Stimulated activated CD4-positive, alpha-beta T cell treated with anti-CD3 and anti-CD28 coated beads, Interleukin-12 subunit alpha, Interleukin-12 subunit beta, amount 100 ng/mL, for 4 hours (primary cell): ENCODE measurements at places on chromosomes 12 and 14.

DNA sequence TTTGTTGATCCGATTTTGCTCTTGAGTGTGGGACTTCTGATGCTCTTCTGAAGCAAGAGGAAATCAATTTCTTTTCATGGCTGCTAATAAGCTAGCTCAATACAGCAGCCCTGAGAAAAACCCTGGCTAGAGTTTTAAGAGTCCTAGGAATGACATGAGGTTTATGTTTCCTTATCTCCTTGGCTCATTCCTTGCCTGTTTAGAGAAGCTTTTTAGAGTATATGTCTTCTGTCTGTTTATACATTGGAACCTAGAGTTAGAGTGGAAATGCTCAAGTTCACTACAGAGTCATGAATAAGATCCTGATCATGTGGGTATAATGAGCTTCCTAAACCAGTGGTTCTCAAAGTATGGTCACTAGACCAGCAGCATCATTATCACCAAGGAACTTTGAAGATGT is 34.5 kb downstream of the SMOC1 start:
- no peak for DNase-seq

- no peak for DNase-seq
Observed at GRCh38 chr12:19158923-19159322, 29.4 kb downstream of the PLEKHA5 start.

- DNase-seq: no peak
Observed at GRCh38 chr14:80587096-80587724, 354.3 kb downstream of the CEP128 start.

DNA sequence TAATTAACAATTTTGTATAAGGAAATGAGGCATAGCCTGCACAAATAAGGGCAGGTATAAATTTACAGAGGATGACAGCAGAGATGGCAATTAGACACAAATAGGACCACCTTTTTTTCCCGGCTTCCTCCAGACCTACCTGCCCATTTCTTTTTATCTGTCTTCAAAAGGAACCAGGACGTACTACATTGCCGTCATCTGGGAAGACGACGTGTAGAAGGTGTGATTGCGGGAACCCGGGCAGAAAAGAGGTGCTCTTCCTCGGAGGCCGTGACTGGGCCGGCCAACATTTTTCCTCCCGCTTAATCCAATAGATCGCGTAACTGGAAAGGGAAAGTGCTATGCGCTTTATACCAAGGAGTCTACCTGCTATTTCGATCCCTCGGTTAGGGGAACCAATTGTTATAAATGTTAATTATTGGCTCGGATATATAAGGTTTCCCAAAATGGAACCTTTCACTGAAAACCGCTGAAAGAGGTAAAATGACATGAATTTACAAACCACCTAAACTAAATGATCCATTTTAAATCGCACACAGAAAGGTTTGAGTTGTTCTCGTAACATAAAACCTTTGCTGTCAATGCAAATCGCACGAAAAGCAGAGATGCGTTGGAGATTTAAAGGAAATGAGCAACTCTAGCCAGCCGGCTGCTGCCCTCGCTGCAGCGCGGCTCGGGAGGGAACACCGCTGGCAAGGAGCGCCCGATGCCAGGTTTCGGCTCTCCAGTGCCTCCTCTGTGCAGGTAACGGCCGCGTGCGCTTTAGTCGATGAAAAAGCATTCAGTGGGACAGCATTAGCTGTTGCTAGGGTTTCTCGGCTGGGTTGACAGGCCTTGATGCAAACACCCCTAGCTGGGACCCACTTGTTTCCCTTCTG is 2.8 kb upstream of the SIX1 start:
- DNase-seq: no peak

DNA sequence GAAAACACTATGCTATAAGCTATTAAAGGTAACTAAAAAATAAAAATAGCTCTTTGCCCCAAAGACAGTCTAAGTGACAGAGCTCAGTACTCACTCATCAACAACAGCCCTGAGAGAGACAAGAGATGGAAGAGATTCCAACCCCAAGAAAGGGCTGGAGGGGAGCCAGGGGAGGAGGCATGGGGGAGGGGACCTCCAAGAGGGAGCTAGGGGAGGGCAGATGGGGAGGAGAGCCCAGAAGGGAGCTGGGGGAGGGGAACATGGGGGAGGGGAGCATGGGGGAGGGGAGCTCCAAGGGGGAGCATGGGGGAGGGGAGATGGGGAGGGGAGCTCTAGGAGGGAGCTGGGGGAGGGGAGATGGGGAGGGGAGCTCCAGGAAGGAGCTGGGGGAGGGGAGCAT is 7.7 kb downstream of the SSH1 start:
- no peak for DNase-seq

GRCh38 chr14:94473666-94474410 is 2.2 kb downstream of the SERPINA9 start:
- no peak for DNase-seq

DNA sequence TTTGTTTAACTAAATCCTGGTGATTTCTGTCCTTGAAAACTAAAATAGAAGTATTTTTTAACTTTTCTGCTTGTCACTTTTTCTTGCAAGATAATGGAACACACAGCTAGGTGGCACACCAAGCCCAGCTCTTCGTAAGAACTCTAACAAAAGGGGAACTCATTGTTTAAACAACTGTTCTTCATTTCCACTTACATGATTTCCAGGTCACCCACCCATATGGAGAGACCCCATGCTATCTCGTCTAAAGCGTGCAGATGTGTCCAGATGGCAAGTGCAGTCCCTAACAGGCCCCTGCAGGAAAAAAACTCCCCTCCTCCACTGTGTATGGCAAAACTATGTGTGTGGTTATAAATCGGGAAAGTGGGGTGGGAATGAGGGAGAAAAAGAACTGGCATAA is 43.3 kb upstream of the NT5DC3 start:
- DNase-seq: peak; percentile 18

GRCh38 chr12:51932218-51933076 is 19.1 kb upstream of the ACVR1B start:
- no peak for DNase-seq

DNA sequence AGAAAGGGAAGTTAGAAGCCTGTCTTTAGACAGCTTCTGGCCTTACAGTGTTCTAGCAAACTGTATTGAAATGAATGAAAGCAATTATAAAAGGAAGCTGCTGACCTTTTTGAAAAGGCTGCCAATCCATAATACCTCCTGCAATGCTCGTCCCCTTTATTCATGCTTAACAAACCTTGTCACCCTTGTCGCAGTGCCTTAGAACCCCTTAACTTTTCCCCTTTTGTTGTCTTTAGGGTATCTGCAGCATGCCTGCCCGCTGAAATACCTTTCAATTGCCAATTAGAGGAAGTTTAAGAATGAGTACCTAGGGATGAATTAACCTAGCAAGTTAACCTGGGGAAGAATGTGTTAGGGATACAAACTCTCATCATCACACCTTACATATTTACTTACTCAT is 731.2 kb downstream of the RERGL start:
- no peak for DNase-seq

GRCh38 chr14:77043984-77044485 is 15.5 kb upstream of the IRF2BPL start:
- DNase-seq: no peak

DNA sequence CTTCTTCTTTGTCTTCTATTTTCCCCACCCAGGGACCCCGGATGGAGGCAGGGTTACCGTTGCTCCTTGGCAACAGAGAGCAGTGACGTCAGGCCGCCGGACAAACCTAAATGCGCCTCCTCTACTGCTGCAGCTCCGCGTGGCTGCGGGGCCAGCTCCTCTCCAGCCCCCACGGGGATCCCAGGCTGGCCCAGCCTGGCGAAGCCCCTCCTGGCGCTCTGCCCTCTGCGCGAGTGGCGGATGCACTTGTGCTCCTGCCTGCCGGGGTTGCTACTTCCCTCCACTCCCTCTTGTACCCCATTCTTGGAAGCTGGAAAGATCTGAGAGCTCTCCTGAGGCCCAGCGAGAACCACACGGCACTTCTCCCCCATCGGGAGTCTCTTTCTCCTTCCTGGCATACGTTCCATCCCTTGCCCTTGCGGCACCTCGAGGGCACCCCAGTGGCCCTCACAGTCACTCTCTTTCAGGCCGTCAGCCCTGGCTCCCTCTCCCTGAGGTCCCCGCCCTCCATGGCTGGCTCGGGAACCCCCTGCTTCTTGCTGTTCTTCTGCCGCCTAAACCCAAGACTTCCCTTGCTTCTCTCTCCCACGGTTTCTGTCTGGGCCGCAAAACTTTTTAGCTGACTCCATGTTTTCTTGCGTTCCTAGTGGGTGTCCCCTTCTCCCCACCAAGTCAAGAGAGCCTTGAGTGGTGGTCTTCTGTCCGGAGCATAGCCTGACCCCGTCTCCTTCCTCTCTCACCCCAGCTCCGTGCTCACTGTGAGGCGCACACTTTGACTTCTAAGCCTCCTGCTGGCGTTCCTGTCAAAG is 121.7 kb downstream of the PAPOLA start:
- no peak for DNase-seq

- no peak for DNase-seq
Observed at GRCh38 chr12:25301798-25302197, 51.1 kb upstream of the KRAS start.

DNA sequence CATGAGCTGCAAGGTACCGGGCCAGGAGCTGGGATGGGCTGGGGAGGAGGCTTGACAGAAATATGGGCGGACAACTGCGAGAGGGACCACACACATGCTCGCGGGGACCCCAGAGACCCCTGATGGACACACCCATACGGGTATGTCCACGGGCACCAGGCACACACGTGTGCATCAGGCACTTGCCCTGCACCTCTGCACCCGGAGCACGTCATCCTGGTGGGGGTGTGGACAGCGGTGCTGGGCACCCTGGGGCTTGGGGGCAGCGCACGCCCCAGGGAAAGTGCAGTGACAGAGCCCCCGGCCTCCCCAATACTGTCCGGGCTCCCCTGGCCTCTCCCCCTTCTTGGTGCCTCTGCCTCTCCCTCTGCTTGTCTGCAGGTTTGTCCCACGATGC is 1.7 kb upstream of the CRIP1 start:
- DNase-seq: no peak

DNA sequence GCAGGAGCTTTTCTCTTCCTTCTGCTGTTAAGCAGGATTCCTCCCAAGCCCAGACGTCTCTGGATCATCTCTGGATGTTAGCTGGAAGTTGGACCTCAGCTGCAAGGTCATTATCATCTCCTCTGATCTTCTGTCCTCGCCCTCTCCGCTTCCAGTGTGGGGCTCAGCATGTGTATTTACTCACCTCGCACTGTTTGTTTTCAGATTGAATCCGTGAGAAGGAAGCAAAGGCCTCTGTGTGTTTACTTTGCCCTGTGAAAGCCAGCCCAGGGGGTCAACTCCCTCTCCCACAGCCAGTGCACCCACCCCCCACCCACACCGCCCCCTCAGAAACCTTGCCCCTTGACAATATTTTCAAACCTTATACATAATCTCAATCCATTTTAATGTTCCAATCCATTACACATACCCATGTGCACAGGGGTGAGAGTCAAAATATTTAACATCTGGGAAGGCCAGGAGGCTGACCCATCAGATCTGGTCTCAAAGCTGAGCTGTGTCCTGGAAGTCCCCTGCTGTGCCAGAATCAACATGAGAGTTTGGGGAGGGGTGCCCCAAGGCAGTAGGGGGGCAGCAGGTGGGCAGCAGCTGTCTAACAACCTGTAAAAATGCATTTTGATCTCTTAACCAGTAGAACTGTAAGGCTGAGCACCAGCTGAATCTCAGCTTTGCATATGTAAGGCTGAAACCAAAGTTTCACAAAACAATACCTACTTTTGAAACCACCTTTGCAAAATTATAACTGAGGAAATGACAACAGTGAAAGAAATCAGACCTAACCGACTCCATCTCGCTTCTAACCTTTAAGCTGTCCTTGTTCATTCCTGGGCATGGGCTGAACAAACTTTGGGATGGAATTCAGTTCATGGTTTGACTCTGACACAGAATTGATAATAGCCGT is 157.9 kb downstream of the ZNF664 start:
- no peak for DNase-seq

- no peak for DNase-seq
Observed at GRCh38 chr12:63045020-63045860, 105.8 kb downstream of the AVPR1A start.

DNA sequence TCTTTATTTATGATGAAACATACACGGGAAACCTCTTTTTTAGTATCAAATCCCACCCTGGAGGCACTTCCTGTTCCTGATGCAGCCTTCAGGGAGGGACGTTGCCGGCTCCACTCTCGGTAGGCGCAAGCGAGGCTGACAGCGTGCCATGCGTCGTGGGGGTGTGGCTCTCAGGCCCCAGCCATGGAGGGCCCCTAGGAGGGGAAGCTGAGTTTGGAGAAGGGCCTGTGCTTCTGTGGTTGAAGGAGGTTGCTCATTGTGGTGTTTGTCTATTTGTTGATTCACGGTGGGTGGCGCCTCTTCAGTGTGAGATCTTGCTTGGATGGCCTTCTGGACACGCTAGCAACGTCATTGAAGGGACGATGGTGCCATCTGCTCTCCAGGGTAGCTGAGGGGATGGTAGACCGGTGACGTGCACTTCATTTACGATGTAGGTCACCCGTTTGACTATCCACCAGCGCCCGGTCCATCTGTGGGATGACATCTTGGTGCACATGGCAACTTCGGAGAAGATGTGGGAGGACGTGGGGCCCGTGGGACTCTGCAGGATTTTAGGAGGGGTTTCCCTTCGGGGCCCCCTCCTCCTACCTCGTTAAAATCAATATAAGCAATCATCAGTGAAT is 126.3 kb upstream of the RTL1 start:
- no peak for DNase-seq

GRCh38 chr12:26770239-26771070 is 62.5 kb downstream of the ITPR2 start:
- no peak for DNase-seq

GRCh38 chr12:21323736-21324135 is 11.0 kb downstream of the SLCO1A2 start:
- no peak for DNase-seq

- DNase-seq: no peak
Observed at GRCh38 chr14:58785701-58786100, 147.9 kb downstream of the DACT1 start.

GRCh38 chr14:31543969-31544799 is 17.0 kb upstream of the NUBPL start:
- no peak for DNase-seq

DNA sequence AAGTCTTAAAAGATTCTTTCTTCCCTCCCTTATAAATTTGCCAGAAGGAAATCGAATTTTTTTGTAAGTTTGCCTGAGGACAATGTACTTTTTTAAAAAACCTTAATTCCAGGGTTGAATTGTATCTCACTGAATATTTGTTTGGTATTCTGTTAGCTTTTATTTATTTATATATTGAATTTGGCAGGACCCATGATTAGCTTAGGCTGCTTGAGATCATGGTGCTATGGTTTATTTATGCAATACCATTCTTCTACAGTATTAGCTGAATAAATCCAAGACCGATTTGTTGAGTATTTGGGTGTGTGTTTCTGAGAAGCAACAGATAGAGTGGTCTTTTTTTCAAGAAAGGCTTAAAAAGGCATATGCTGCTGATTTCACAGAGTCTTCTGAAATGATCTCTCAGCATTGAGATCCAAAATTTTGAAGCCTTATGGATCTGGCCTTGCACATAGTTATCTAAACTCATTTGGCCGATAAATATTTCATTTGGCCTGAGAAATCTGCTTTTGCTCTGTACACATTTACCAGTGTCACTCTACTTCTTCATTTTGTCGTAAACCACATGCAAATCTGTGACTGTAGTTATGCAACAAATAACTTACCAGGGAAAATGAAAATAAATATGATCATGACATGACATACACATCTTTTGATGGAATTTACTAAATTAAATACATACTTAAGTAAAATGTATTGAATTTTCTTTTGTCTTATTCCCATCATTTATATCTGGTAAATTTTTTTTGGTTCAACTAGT is 265.8 kb upstream of the FLRT2 start:
- DNase-seq: no peak

GRCh38 chr12:3177778-3178425 is 100.7 kb downstream of the TSPAN9 start:
- no peak for DNase-seq

- no peak for DNase-seq
Observed at GRCh38 chr12:109642506-109643132, 69.0 kb downstream of the MVK start.

- no peak for DNase-seq
Observed at GRCh38 chr14:100755649-100756048, 29.0 kb downstream of the DLK1 start.
